ENCODE measurements at places on chromosomes 4 and X.

DNA sequence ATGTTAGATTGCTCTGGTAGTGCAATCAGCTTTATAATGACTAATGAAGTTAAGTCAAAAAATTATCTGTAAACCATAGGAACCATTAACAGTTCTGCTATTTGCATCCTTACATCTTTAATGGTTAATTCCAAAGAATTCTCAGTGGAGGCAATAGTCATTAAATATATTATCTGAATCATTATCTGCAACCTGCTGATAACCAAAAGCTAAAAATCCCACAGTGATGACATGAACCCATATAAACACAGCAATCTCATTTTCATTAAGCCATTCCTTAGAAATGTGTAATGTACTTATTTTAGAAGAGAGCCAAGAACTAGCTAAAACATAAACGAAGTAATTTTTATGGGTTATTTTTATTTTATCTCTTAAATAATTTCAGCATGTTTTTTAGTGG is 60.2 kb downstream of the MAGEB16 start:
- DNase-seq = no peak

- DNase-seq = no peak
These were observed 922.0 kb downstream of the DMD start for GRCh38 chrX:32289356-32289755.

DNA sequence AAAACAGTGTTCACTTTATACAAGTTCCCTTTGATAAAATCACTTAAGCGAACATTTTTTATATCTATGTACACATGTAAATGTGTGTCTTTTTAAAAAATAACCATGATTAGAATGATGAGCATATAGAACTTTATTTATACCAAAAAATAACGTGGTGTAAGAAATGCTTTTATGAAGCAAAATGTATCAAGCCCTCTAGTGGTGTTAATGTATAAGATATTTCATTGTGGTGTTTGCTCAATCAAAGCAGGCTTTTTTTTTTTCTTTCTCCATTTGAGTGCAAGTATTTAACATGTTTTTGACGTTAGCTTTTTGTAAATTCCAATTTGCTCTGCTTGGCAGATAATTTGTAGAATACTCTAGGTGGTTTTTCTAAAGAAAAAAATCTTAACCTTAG is 2092.4 kb upstream of the TENM3 start:
- DNase-seq = no peak

DNA sequence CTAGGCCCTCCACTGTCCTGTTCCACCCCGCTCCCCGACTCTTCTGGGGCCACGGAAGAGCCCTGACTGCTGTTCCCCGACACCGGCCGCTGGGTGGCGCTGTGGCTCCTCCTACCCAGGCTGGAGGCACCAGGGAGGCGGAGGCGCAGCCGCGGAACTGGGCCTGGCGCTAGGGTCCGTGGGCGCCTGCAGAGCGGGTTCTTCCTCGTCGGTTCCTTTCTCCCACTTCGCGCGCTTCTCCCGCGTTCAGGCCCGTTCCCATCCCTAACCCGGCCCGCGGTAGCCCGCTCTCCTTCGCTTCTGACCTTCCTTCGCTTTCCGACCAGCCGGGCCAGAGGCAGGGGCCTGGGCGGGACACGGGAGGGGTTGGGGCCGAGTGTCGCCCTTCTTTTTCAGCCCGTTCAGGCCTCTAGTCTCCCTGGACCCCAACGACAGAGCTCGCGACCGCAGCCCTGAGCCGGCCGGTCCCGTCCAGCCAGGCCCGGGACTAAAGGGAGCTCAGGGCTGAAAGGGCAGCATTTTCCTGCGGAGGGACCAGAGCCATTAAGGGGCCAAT is 34.3 kb downstream of the NALF2 start:
- DNase-seq = no peak

DNA sequence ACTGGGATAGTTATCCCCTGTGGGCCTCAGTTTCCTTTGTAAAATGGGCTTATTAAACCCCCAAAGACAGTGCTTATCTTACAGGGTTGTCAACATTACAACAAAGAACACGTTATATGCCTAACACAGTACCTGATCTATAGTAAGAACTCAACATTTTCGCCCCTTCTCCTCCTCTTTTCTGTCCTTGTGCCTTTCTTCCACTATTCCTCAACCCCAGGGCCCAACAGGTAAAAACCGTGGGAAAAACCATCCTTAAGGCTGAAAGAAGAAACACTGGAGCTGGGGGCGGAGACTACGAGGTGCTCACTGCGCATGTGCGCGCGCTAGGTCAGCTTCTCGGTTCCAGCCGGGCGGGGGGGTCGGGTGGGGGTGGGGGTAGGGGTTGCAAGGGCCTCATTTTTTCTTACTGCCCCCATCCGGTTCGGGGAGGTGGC is 426 bp upstream of the XIAP start:
- peak; percentile 41 for DNase-seq

GRCh38 chrX:153158319-153158718 is 20.8 kb upstream of the MAGEA1 start:
- DNase-seq = no peak

- DNase-seq = no peak
These were observed 68.4 kb downstream of the AR start for GRCh38 chrX:67612231-67612630.

GRCh38 chrX:42732506-42732905 is 45.5 kb downstream of the PPP1R2C start:
- no peak for DNase-seq

Data from NCI-H187 treated with DMSO at 0.1 percent for 48 hours (cell line).